Breast epithelium (tissue), 4 donors: ENCODE measurements at places on chromosomes 7 and 10.
A peak's percentile ranks its signal among the peaks of the same experiment; 100 is the strongest.

- no peak for DNase-seq
These were observed 10.9 kb upstream of the CHRM2 start for GRCh38 chr7:136857573-136857972.

- no peak for DNase-seq
These were observed 55.5 kb downstream of the PLXNA4 start for GRCh38 chr7:132520591-132521280.

- DNase-seq: no peak
These were observed 13.0 kb downstream of the LHPP start for GRCh38 chr10:124474514-124475070.

- no peak for DNase-seq
These were observed 27.8 kb downstream of the TMEM236 start for GRCh38 chr10:17779784-17780183.

DNA sequence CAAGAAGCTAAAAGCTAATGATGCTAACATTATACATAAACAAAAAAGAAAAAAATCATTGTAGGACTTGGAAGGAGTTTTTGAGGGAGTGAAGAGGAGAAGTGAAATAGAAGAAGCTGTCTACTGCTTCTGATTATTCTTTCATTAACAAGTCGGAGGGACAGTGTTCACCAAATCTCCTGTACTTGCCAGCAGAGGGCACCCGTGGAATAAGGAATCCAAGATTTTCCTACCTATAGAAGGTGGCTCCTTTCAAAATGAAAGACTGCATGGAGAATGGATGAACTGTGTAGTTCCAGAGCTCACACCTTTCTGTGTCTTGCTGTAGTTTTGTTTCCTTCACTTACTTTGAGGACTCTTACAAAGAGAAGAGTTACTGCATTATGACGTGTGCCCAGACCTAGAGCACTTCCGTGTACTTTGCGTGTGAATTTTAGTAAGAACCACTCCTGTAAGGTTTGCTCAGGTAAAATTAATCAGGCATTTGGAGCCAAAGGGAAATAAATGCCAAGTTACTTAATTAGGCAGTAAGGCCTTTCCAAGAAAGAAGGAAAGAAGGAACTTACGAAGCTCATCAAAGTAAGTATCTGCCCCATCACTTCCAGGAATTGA, 145.1 kb downstream of the SEMA3D start:
- peak; percentile 60 for DNase-seq

GRCh38 chr10:119270762-119271366, 63.5 kb downstream of the GRK5 start:
- peak; percentile 65 for DNase-seq

DNA sequence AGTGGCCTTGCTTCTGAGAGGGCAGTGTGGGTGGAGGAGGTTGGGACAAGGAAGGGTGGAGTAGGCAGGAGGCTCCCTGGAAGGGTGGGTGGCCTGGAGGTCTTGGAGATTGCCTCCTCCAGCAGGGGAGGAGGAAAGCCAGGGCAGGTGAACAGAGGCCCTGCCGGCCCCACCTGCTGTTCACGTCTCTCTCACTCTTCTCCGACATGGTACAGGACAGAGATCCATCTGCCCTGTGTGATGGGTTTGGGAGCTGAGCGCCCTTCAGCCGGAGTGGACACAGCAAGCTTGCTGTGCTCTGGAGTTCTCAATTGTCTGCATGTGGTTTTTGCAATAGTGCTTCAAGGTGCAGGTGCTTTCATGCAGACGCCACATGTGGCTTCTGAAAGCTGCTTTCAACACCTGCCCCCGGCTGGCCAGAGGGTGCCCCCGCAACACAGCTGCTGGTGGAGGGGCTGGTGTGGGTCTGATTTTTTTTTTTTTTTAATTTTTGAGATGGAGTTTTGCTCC, 82.8 kb upstream of the GNA12 start:
- DNase-seq: no peak

- DNase-seq: no peak
These were observed 131.3 kb downstream of the SH3PXD2A start for GRCh38 chr10:103724074-103724473.

DNA sequence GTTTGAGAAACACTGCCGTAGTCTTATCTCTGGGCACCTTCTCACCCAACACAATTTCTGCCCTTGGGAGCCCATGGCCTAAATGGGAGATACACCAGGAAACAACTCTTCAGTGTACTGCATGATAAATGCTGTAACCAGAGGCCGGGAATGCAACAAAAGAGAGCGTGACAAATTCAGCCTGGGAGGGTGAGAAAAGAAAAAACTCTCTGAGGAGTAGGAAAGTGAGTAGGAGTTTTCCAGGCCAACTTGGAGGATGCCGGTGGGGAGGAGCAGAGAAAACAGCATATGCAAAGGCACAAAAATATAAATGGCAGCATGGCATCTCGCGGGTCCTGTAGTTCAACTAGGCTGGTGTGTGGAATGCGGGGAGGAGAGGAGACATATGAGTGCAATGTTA, 624.5 kb downstream of the PARD3 start:
- DNase-seq: no peak

DNA sequence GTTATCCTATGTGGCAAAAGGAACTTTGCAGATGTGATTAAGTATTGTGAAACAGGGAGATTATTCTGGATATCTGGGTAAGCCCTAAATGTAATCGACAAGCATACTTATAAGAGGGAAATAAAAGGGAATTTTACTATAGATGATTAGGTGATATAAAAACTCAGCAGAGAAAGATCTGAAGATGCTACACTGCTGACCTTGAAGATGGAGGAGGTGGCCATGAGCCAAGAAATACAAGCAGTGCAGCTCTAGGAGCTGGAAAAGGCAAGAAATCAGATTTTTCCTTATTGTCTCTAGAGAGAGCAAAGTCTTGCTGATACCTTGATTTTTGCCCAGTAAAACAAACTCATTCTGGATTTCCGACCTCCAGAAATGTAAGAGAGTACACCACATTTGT, 67.7 kb downstream of the BRAF start:
- DNase-seq: no peak

DNA sequence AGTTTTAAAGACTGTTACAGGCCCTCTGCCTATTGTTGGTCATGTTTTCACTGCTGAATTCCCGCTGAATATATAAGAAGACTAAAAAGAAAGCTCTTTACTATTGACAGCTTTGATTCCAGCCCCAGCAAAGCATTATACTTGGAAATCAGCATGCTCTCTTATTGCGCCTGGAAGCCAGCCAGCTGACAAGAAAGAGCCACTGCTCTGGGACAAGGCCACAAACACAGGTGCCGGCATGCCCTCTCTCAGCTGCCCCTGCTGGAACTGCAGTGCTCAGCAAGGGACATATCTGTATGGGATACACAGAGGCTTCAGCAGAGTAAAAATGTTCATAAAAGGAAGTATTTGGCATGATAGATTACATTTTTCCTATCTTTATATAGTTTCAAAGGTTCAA, 523.9 kb downstream of the ADRA2A start:
- peak; percentile 41 for DNase-seq

- no peak for DNase-seq
These were observed 21.5 kb upstream of the OR6B1 start for GRCh38 chr7:143978585-143978984.

- DNase-seq: no peak
These were observed 8.4 kb downstream of the ZNF277 start for GRCh38 chr7:112214883-112215282.

DNA sequence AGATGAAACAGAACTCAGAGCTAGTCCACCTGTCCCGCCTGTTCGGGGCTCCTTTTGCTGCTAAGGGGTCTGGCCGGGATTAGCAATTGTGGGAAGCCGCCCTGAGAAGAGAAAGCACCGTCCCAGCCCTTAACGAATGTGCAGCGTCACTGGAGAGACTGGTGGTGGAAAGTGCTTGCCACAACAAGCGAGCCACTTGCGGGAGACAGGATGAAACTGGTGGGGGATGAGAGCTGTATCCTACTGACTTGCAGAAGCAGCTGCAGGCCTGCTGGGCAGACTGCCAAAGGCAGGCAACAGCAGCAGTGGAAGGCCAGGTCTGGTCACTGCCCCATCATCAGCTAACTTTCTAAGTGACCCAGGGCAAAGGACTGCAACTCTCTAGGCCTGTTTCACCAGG, 95.4 kb downstream of the FAM53B start:
- DNase-seq: no peak

DNA sequence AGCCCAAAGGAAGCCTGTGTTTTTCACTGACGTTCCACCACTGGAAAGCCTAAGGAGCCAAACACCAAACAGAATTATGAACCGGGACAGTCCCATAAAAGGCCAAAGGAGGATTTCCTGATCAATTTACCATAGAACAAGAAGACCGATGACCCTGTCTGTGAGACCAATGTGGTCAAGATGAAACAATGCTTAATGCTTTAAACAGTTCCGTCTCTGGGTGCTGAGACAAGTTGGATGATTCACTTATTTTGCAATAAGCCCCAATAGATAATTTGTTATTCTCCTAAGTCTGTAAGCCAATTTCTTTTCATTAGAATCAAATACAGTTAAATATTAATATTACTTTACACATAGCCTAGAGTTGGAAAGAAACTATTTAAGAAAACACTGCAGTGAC, 134.9 kb downstream of the MICU1 start:
- DNase-seq: no peak

GRCh38 chr10:43218951-43219837, 47.7 kb downstream of the RASGEF1A start:
- no peak for DNase-seq

DNA sequence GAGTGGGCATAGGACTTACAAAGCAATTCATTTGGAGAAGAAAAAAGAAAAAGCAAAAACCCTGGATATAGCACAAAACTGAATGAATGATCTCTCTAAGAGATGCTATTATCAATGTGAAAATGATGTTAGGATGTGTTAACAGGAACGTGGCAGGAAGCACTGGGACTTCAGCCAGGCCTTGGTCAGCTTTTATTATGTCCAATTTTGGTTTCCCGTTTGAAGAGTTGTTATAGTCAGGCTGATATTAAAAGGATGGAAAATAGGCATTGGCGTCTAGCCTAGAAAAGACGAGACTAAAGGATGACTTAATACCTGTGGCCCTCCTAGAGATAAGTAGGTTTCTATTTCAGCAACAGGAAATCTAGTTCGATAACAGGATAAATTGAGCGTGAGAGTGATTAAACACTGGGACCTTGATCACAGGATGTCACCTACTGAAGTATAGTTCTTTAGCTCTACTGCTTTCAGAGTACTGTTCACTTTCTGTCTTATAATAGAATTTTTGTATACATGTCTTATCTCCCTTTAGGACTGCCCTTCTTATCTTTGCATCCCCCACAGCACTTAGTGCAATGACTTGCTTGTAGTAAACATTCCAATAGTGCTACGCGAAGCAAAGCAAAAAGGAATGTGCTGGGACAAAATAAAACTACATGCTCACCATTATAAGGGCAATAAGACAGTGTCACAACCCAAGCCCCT, 99.8 kb upstream of the AGBL3 start:
- no peak for DNase-seq

DNA sequence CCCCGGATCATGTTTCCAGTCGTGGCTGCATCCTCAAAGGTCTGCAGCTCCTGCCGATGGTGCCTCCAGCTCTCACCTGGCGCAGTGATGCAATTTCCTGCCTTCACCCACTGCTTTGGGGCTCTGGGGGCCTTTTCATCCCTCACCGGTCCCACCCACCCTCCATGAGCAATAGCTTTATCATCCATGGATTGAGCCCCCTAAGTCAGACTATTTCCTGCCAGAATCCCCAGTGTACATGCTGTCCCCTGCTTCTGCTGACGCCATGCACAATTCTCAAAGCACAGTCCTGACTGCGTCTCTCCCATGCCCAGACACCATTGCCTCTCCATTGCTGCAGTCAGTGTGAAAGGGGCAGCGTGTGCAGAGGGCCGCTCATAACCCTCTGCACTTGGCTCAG, 49.7 kb downstream of the FAM241B start:
- no peak for DNase-seq

- no peak for DNase-seq
These were observed 3.8 kb upstream of the CRCP start for GRCh38 chr7:66110856-66111255.

DNA sequence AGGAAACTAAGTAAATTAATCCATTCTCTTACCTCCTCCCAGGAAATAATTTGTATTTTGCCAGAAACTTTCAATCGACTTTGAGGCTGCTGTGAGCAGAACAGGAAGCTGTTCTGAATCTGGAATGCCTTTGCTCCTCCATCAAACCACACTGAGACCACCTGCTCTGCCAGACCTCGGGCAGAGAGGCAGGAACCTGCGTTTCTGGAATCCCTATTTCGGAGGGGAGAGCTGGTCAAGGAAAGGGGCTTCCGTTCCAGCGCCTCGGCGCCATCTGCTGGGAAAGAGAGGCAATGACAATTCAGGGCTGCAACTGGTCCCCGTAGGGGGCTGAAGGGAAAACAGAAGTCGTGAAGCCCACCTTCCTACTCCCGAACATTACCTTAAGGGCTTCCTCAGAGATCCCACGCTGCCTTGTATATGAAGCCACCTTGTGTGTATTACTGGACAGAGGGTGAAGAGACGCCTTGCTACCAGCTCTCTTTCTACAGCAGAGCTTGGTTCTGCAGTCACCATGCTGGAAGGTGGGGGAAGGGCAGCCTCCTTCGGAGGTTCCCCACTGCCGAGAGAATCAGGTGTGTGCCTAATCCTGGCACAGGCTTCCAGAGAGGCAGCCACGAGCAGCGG, 31.2 kb downstream of the ZNF467 start:
- DNase-seq: no peak

DNA sequence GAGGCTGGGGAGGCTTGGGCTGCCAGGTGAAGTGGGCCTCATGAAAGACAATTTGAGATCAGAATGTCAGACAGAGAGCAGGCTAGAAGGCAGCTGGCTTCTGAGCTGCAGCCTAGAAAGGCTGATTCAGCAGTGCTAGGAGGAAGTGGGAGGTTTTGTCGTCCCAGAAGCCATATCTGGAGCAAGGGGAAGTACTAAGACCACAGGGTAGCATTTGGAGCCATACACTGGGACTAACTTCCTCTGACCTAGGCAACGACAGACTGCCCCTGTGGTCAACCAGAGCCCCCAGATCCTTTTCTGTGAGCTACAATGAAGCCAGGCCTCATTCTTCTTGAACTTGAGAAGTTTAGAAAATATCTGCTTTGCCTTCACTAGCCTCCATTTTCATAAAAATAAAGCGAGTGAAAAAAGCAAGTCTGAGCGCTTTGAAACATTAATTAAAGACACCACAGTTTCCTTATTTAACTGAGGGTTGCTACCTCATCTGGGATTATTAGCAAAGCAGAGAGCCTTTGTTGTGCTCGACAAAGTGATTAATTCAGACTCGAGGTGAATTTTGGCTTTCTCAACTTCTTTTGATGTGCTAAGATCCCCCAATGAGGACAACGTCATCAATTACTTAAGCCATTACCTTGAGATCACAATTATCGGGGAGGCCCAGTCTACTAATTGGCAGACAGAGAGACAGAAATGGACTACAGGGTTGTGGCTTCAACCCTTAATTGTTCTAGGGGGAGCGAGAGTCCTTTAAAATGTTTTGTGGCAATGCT, 26.6 kb downstream of the TBXAS1 start:
- no peak for DNase-seq

DNA sequence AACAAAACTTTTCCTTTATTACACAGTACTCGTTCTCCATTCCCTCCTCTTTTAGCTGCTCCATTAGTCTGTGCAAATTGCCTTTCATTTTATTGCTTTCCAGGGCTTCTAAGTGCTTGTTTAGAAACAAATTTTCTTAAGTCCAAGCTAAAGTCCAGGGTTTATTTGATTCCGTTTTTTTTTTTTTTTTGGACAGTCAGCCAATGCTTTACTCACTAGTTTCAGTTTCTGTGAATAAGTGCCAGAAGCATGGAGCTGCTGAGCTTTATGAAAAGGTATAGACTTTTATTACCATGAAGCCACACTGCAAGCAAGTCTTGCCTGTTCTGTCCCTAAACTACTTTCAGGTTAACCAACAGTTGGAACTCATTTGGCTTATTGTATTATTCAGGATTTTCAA, 455.0 kb downstream of the GFRA1 start:
- DNase-seq: no peak
